Activated CD4-positive, alpha-beta T cell treated with anti-CD3 and anti-CD28 coated beads for 4 hours (primary cell): ENCODE measurements at places on chromosomes 12 and 14.

GRCh38 chr12:106774808-106775524, 484 bp downstream of the RIC8B start:
- peak; percentile 8 for DNase-seq

DNA sequence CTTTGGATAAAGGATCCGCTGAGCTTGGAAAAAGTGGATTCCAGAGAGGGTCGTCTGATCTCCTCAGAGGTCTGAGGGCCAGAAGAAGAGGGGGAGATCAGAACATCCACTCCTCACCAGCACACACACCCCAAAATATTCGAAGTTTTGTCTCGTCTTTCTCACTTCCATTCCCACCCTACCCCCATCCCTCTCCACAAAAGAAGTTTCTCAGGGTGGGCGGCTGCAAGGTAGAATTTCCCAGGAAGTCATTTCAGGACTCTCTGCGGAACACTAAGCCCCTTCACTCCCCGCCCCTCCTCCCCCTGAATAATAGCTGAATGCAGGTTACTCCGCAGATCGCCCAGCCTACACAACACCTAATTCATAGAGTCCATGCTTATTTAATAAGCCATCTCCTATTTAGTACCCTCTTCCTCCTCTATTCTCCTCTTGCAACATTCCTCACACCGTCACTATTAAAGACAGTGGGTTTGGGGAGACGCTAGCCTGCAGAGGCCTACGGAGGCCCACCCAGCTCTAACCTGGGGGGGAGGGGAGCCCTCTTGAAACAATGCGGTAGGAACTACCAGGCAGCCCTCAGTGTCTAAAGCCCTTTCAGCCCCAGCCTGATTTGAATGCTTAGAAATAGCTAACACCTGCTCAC, 649 bp upstream of the SALL2 start:
- DNase-seq: no peak

GRCh38 chr14:79702197-79702596, 509.1 kb downstream of the DIO2 start:
- DNase-seq: no peak

- no peak for DNase-seq
Observed at GRCh38 chr12:124720681-124721500, 142.8 kb downstream of the SCARB1 start.

DNA sequence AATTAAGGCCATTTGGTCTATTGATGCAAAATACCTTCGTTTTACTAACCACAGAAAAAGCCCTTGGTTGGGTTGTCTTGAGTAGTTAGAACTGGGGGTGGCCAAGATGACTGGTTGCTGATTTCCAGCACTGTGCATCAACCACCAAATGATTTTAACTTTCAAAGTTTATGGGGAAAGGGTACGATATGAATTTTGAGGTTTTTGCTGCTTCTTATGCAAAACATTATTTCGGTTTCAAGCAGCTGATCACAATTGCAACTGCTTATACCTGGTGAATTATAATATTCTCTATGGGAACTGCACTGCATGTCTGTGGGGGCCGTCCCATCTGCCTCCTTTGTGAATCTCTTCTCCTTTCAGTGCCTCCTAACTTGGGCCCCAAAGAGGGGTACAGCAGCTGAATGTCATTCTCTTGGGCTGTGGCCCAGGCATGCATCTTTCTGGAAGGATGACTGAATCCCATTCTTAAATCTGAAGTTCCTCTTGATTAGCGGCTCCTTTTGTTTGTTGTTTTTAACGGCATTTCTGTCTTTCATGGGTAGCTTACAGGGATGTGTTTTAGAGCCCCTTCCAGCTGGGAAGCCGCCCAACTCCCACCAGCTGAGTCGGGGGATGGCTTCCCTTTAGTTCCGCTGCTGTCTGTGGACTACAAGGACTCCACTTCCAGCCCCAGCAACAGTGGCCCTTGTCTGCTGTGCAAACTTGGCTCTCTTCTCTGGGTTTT, 479.8 kb downstream of the ZFP36L1 start:
- no peak for DNase-seq

- peak; percentile 2 for DNase-seq
Observed at GRCh38 chr14:19974844-19975243, 547 bp upstream of the OR4K15 start.

GRCh38 chr14:25050269-25051150, 563 bp upstream of the STXBP6 start:
- no peak for DNase-seq

GRCh38 chr12:79521576-79521975, 169.2 kb downstream of the PAWR start:
- no peak for DNase-seq

- no peak for DNase-seq
Observed at GRCh38 chr12:74456431-74456830, 81.2 kb upstream of the ATXN7L3B start.

DNA sequence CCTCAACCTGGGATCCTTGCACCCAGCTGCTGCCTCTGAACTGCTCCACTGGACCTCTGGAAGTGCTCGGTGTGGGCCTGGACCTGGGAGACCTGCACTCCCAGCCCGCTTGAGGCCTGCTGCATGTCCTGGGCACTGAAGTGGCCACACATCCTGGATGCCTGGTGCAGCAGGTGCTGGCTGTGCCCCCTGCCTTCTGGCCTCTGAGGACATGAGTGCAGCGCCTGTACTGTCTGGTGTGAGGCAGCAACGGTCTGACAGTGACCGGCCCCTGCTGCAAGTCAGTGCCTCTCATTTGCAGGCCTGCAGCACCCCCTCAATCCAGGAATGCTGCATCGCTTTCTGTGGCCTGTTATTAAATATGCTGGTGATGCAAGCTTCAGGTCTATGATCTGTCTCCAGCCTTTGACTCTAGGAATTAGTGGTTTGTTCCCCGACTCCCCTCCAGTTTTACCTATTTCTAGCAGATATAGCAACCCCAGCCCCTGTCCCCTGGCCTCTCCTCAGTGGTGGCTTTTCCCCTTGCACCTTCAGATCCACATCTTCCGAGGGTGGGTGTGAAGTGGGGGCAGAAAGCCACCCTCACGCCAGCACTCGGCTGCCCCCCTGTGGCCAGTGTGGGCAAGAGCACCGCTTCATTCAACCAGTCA, 3.6 kb downstream of the SMIM41 start:
- peak; percentile 65 for DNase-seq

GRCh38 chr14:103122947-103123633, at the start of gene TNFAIP2:
TNFAIP2 (plus strand) TSS chr14:103123461; CDS start chr14:103126458, 2,997 bp downstream.
- no peak for DNase-seq

DNA sequence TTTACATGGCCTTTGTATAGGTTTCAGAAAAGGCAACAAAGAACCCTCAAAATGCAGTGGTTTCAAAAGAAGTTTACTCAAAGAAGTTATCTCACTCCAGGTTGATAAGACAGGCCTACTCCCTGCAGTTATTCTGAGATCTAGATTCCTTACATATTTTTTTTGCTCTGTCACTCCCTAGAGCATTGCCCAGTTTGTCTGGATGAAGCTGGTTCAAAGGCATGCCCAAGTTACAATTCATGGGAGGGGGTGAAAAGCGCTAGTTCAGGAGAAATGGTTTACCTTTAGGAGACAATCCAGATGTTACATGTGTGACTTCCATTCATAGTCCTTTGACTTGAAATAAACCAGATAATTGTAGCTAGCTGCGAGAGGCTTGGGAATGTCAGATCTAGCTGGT, 115.0 kb downstream of the TPH2 start:
- DNase-seq: no peak

- DNase-seq: no peak
Observed at GRCh38 chr14:94004015-94004414, 6.9 kb downstream of the CCDC197 start.

- peak; percentile 22 for DNase-seq
Observed at GRCh38 chr14:68780358-68781160, 12.3 kb downstream of the ZFP36L1 start.

GRCh38 chr12:28350502-28350901, 160.2 kb downstream of the CCDC91 start:
- no peak for DNase-seq

- no peak for DNase-seq
Observed at GRCh38 chr14:33376510-33376909, 437.8 kb downstream of the NPAS3 start.

- DNase-seq: no peak
Observed at GRCh38 chr14:61733972-61734371, 28.2 kb upstream of the SNAPC1 start.

DNA sequence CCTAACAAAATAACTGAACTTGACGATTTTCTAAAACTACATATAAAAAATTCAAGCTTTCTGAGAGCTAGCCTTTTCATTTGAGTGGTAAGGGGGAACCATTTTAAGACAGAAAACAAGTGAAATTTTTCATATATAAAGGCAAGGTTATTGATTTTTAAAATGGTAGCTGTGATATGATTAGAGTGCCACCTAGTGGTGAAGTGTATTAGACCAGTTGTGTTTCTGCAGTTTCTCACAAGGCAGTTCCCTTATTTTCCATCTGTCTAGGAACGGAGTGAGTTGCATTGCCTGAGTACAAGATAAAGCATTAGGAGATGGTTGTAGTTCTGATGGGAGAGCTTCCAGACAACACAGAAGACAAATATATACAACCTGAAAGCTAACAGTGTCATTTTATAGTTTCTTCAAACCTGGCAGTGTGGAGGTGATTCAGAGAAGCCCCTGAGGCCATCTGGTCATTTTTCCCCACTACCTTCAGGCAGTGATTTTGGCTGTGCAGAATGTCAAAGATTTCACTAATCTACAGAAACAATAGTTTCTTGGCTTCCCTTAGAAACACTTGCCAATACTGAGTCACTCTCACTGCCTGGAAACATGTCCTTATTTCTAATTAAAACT, 180.8 kb downstream of the C12orf50 start:
- no peak for DNase-seq

DNA sequence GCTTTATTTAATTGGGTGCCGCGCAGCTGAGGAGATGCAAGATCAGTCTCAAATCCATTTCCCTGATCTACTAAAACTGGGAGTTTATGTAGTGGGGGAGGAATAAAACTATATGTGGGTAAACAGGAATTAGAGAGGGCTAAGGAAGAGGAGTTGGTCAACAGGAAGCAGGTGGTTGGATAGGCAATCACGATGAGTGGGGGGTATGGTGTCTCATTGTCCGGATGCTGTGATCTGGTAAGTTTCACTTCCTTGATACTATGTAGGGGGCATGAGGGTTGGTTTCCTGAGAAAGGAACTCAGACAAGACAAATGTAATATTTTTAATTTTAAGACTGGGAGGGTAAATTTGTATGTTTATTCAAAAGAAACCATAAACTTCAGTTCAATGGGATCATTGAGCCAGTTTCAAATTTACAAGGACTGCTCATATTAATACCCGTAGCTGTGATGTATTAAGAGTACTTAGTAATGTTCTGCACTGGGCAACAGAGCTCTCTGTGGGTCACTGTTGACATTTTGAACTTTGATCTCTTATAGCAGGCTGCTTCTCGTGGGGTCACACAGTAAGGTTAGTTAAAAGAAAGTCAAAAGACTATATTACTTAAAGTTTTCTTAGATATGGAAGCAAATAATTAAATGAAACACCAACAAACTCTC, 786.2 kb upstream of the FBXO33 start:
- DNase-seq: no peak

- DNase-seq: no peak
Observed at GRCh38 chr12:121391619-121392324, 8.1 kb upstream of the RNF34 start.

DNA sequence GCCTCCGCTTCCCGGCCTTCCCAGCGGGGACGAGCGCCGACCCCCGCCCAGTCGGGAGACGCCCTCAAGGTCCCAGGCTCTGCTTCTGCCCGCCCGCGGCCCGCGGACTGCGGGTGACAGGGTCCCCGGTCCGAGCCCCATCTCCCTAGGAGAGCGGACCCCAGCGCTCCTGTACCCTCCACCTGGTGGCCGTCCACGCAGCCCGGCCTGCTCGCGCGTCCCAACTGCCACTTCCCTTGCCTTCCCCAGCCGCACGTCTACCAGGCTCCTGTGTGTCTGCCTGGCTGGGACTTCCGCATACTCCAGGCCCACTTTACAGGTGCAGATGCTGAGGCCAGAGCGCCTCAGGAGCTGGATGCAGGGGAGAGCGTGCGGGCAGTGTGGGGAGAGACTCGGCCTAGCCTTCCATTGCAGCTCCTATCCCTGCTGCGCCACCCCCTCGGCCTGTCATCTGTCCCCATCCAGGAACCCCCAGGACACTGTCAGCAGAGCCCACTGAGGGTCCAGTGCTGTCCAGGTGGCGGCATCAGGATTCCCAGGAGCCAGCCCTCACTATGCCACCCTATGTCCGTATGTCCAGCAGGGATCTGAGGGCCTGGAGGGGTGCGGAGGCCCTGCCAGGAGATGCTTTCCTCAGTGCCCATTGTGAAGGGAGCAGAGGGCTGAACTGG, 8.0 kb upstream of the ANKRD9 start:
- no peak for DNase-seq

GRCh38 chr12:68319988-68320623, 12.1 kb downstream of the MDM1 start:
- no peak for DNase-seq

DNA sequence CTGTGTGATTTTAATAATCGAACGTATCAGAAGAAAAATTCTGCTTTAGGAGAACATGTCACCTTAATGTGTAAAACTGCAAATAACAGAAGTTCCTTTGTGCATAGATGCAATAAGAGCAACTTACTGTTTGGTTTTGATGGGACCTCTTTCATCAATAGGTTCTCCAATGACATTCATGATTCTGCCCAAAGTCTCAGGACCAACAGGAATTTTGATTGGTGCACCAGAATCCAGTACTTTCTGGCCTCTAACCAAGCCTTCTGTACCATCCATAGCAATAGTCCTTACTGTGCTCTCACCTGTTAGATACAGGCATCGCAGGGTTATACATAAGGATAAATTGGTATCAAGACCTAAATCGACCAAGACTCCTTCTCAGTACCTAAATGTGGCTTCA, 1.1 kb downstream of the ATP5F1B start:
- no peak for DNase-seq

- no peak for DNase-seq
Observed at GRCh38 chr12:26723379-26724308, 109.3 kb downstream of the ITPR2 start.

- no peak for DNase-seq
Observed at GRCh38 chr14:34449819-34450541, 12.1 kb downstream of the SPTSSA start.

DNA sequence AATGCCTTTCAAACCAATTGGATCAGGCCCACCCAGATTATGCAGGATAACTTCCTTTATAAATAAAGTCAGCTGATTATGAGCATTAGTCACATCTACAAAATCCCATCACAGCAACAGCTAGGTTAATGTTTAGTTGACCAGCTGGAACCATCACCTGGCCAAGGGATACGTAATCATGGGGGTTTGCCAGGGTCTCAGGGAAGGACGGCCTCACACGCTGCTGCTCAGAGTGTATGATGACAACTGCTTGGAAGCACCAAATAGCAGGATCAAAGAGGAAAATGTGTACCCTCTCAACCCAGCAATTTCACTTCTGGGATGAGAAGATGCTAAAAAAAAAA, 162.6 kb downstream of the SLC15A4 start:
- no peak for DNase-seq
